SJSA1 (cell line): ENCODE measurements at places on chromosomes 6 and 20.
A peak's percentile ranks its signal among the peaks of the same experiment; 100 is the strongest.

DNA sequence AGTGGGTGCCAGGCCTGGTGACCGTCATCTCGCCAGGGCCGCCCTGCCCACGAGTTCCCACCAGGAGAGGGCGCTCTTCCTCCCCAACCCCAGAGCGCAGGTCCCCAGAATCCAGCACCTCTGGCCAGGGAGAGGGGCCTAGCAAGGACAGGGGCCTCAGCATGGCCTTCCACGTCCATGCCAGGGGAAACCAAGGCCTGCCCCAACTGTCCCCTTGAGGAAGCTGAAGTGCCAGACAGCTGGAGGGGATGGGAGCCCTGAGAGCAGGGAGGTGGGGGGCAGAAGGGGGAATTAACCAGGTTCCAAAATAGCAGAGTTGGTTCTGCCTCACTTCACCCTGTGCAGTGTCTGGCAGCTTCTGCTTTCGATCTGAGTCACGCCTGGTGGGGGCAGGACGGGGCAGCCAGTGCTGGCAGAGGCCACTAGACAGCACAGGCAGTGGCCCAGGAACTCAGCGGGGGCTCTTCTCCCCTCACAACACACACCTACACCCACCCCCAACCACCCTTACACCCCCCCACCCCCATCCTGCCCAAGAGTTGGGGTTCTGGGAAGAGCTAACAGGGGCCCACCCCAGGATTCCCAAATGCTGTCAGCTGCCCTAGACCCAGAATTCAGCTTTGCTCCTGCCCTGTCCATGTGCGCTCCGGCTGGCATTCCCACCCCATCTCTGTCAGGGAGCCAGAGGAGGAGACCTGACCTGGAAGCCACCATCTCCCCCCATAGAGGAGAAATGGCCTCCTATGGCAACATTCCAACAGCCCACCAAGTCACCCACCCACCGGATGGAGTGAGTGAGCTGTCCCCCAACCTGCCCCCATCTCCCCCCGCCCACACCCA is 29.2 kb downstream of the TFEB start:
- no peaks in the 10 kb centered on the region for H3K36me3 ChIP-seq
- no peak overlapping the region for H3K4me3 ChIP-seq
- DNase-seq = no peak
- peaks cover 5% of the 10 kb centered on the region; the same call in 1 of the 2 replicates for H3K4me1 ChIP-seq
- H3K27me3 ChIP-seq = no peaks in the 10 kb centered on the region
- no peak overlapping the region for H3K27ac ChIP-seq

DNA sequence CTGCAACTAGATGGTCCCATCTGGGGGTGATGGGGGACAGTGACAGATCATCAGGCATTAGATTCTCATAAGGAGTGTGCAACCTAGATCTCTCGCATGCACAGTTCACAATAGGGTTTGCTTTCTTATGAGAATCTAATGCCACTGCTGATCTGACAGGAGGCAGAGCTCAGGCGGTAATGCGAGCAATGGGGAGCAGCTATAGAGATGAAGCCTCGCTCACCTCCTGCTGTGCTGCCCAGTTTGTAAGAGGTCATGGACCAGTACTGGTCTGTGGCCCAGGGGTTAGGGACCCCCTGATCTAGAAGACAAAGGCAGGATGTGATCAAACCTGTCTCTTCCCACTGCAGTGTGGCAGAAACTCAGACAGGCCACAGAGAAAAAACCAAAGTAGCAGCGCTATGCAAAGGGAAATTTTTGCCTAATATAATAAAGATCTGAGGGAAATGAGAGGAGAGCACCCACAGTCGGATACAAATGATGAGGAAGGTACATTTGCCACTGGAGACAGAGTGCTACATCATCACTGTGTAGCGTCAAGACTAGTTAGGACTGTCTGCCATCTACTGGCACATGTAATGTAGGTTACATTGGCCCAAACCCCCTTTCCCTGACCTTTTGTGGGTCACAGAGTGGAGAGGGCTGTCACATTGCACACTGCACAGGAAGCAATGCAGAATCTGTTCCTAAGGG is 4.1 kb upstream of the LY86 start:
- no peak for DNase-seq
- H3K27ac ChIP-seq = no peak overlapping the region
- no peaks in the 10 kb centered on the region for H3K27me3 ChIP-seq
- H3K36me3 ChIP-seq = no peaks in the 10 kb centered on the region

- DNase-seq = no peak
- peak overlapping the region; percentile 95 for H3K27ac ChIP-seq
- peaks cover 49% of the 10 kb centered on the region for H3K4me1 ChIP-seq
- H3K27me3 ChIP-seq = no peaks in the 10 kb centered on the region
Measured at GRCh38 chr6:45657226-45657625, 279.5 kb upstream of the SUPT3H start.

DNA sequence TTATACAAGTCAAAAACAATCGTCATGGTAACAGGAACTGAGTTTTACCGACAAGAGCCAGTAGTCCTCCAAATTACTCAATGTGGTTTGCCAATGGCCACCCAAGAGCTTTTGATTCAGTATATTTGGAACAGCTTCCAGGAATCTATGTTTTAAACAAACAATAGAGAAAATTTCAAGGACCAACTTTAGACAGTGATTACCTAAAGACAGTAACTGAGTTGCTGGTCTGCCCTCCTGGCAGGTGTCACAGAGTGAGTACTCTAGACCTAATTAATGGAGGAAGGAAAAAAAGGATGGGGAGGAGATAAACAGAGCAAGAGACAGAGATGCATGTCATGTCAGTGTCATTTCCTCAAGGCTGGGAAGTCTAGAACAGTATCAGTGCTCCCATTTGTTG is 361.3 kb upstream of the BTBD3 start:
- no peaks in the 10 kb centered on the region for H3K27me3 ChIP-seq
- H3K36me3 ChIP-seq = no peaks in the 10 kb centered on the region
- DNase-seq = peak; percentile 33
- no peak overlapping the region for H3K4me3 ChIP-seq
- H3K4me1 ChIP-seq = peaks cover 22% of the 10 kb centered on the region
- 0 out of 2 replicates have a peak overlapping the region, but pooled peaks have one; percentile 11 for H3K27ac ChIP-seq

DNA sequence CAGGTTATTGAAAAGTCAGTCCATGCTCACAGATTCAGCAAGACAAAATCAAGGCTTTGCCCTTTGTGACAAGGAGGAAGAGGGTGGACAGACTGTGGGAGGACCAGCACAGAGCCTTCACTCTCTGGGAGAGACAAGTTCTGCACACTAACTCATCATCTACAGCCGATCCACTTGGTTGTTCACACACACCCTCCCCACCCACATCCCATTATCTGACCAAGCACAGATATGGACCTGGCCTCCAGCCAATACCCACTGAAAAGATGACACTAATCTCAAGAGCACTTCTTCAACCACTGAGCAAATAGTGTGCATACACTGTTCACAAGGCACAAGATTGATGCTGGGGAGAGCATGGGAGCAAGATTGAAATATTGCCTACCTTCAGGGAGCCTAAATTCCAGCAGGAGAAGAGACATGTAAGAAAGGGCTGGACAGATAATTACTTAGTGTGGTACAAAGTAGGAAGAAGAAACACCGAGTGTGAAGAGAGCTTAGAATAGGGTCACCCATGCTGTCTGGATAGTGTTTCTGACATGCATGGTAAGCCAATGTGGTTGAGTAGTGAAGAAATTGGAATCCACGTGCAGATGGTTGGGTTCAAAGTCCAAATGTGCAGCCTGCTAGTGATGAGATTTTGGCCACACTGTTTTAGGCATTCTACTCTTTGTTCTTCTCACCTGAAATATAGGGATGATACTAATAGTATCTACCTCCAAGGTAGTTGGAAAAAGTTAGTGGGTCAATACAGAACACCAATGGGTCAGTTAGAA is 21.7 kb upstream of the IL17A start:
- no peak for DNase-seq
- H3K4me3 ChIP-seq = no peak overlapping the region
- H3K27ac ChIP-seq = no peak overlapping the region

- no peak overlapping the region for H3K27ac ChIP-seq
- no peak for DNase-seq
- no peaks in the 10 kb centered on the region for H3K27me3 ChIP-seq
Measured at GRCh38 chr6:101705866-101706265, 312.4 kb downstream of the GRIK2 start.

- no peak for DNase-seq
- peaks cover 49% of the 10 kb centered on the region for H3K4me1 ChIP-seq
- no peak overlapping the region for H3K4me3 ChIP-seq
- H3K27me3 ChIP-seq = no peaks in the 10 kb centered on the region
- no peak overlapping the region for H3K27ac ChIP-seq
Measured at GRCh38 chr6:31907158-31907813, 5.4 kb upstream of the ZBTB12 start.

DNA sequence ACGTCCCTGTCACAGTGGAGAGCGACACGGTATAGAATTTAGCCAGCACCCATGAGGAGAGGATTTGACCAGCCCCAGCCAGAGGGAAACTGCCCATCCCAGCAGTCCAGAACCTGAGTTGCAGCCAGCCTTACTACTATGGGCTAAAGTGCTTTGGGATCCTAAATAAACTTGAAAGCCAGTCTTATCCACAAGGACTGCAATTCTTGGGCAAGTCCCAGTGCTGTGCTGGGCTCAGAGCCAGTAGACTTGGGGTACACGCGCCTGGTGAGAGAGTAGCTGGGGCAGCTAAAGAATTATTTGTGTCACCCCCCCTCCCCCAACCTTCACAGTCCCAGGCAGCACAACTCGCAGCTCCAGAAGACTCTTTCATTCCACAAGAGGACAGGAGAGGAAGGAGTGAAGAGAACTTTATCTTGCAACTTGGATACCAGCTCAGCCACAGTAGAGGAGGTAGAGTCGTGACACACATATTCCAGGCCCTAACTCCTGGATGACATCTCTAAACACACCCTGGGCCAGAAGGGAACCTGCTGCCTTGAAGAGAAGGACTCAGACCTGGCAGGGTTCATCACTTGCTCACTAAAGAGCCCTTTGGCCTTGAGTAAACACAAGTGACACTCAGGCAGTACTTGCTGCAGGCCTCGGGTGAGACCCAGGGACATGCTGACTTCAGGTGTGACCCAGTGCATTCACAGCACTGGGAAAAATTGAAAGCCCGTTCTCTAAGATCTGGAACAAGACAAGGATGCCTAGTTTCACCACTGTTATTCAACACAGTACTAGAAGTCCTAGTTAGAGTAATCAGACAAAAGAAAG is 100.3 kb downstream of the REV3L start:
- H3K27me3 ChIP-seq = no peaks in the 10 kb centered on the region
- no peak overlapping the region for H3K27ac ChIP-seq
- no peak for DNase-seq
- no peaks in the 10 kb centered on the region for H3K4me1 ChIP-seq

DNA sequence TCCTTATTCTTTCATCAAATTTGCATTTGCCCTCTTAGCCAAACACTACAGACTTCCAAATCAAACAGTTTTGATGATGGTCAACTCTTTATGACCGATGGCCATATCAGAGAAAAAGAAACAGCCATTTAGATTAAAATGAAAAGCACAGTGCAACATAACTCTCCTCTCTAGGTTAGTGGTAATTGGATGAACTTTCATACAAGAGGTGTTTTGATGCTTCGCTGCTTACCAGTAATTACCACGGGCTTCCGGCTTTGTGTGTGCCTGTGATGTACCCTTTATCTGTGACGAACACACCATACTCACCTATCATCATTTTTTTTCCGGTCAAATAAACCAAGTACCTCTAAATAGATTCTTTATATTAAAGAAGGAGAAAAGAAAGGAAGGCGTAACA is 181.8 kb downstream of the FOXA2 start:
- no peaks in the 10 kb centered on the region for H3K27me3 ChIP-seq
- no peak for DNase-seq
- H3K4me3 ChIP-seq = no peak overlapping the region
- H3K36me3 ChIP-seq = no peaks in the 10 kb centered on the region
- H3K27ac ChIP-seq = peak overlapping the region; percentile 88

GRCh38 chr20:56222201-56222600 is 26.3 kb upstream of the MC3R start:
- H3K27ac ChIP-seq = no peak overlapping the region
- no peaks in the 10 kb centered on the region for H3K36me3 ChIP-seq
- H3K4me3 ChIP-seq = no peak overlapping the region
- no peak for DNase-seq
- H3K4me1 ChIP-seq = no peaks in the 10 kb centered on the region

GRCh38 chr6:80466981-80467380 is 360.5 kb downstream of the BCKDHB start:
- H3K36me3 ChIP-seq = no peaks in the 10 kb centered on the region
- DNase-seq = no peak
- no peak overlapping the region for H3K27ac ChIP-seq
- H3K4me3 ChIP-seq = no peak overlapping the region

GRCh38 chr20:57061051-57061900 is 205.2 kb downstream of the BMP7 start:
- no peaks in the 10 kb centered on the region for H3K27me3 ChIP-seq
- no peaks in the 10 kb centered on the region for H3K36me3 ChIP-seq
- DNase-seq = peak; percentile 68

DNA sequence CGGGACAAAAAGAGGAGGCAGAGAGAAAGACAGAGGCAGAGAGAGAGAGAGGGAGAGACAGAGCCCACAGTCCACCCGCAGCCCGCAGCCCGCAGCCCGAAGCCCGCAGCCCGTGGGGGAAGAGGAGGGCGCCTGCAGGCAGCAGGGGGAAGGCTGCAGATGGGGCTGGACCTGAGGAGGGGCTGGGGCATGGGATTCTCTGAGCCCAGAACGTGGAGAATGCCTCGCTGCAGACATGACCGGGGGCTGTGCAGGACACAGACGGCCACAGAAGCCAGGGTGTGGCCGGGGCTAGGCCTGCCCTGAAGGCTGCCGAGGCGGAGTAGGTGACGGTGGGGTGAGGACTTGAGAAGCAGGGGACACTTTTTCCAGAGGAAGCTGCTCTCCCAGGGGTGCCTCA is 6.5 kb upstream of the SLCO4A1 start:
- H3K36me3 ChIP-seq = no peaks in the 10 kb centered on the region
- no peak for DNase-seq
- H3K4me3 ChIP-seq = no peak overlapping the region

DNA sequence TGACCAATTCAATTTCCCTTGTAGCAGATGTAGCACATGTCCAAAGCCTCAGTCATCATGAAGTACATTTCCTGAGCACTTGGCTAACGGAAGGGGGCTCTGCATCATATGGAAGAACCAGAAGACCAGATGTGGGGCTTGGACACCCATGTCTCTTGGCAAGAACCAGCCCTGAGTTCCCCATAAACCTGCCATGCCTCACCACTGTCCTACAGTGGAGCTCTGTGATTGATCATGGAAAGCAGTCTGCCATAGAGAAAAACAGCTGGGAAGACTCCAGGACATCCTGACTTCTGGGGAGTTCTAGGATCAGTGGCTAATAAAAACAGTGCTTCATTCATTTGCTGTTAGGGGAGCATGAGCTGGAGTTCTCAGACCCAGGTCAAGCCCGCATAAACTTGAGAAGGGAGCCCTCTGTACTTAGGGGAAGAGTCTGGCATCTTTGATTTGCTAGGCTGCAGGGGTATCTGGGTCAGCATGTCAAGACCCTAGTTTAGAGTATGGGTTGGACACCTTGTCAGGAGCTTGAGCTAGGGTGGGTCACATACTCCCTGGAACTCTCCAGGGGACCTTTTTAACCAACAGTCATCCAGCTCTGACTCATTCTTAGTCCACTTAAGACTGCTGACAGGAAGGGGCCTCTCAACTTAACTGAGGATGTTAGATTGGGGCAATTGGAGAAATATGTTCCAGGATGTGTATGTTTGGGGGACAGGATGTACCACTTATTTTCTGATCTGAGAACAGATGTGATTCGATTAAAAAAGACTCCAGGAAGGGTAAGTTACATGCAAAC is 26.3 kb upstream of the TRAM2 start:
- peak overlapping the region; percentile 57 for H3K27ac ChIP-seq
- no peaks in the 10 kb centered on the region for H3K36me3 ChIP-seq
- H3K4me1 ChIP-seq = peaks cover 22% of the 10 kb centered on the region
- peak; percentile 63 for DNase-seq

GRCh38 chr6:85576476-85576875 is 17.2 kb downstream of the SNX14 start:
- H3K27ac ChIP-seq = no peak overlapping the region
- DNase-seq = no peak
- no peak overlapping the region for H3K4me3 ChIP-seq
- H3K4me1 ChIP-seq = peaks cover 11% of the 10 kb centered on the region
- no peaks in the 10 kb centered on the region for H3K27me3 ChIP-seq
